ENCODE measurements at places on chromosomes 5 and 9.

DNA sequence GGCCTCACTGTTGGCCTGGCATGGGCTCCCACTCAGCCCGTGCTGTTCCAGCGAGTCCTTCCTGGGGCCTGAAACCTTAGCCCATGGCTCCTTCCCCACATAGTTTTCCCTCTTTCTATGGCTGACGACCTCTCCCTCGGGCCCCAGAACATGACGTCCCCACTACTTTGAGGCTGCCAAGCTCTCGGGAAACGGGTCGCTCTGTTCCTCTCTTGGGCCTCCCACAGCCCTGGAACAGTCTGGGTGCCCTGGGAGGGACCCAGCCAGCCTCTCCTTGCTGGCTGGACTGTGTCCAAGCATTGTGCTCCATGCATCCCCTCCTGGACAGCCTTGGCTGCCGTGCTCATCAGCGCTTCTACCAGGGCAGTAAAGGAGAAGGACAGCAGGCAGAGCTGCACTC, 118.3 kb downstream of the SYK start:
- no peak for DNase-seq

DNA sequence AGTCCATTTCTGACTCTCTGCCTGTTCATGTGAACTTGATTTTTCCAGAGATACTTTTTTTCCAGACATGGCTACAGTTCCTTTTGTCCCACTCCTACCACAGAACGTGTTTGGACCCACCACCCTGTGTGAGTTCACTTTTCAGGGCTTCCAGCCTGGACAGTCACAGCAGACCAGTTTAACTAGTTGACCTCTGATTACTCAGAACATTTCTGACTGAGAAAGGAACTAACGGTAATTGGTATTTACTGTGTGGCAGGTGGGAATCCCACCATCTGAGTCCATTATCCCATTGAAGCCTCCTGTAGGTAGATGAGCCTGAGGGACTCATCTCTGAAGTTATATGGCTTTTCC, 210.1 kb downstream of the GOLPH3 start:
- DNase-seq: no peak

- no peak for DNase-seq
These were observed 11.4 kb downstream of the OCLN start for GRCh38 chr5:69504036-69504435.

DNA sequence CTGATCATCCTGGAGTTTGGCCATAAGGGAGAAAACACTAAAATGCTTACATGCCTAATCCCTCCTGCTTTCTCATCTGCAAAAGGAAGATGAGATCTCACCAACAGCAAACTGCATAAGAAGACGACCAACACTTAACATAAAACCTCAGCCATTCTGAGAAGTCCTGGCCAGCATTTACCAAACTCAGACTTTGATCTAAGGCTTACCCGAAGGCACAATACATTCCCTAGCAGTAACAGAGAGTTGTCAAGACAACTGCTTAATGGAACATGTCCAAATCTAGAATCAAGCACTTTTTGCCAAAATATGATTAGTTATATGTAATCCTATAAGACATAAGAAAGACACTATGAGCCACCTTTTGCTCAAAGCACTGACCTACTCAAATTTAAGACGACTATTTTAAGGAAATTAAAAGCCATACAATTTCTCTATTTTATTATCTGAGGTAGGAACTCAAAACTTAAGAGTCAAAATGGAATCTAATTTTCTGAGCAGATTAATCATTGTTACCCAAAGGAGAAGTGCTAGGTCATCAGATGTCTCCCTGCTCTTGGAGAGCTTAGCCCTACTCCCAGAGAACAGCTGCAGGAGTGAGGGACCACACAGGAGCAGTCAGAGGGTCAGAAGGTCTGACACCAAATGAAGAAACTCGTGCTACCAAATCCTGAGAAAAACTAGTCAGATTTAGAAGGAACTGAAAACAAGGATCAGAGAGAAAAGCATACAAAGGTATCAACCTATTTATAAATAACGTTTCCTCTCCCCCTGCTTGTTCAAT, 39.3 kb downstream of the EPB41L4A start:
- no peak for DNase-seq

- DNase-seq: no peak
These were observed 17.2 kb downstream of the LIX1 start for GRCh38 chr5:97125125-97125683.

GRCh38 chr5:80958616-80959015, 1.5 kb upstream of the RASGRF2 start:
- DNase-seq: no peak

- no peak for DNase-seq
These were observed 43.6 kb upstream of the SYNPO start for GRCh38 chr5:150596826-150597225.

DNA sequence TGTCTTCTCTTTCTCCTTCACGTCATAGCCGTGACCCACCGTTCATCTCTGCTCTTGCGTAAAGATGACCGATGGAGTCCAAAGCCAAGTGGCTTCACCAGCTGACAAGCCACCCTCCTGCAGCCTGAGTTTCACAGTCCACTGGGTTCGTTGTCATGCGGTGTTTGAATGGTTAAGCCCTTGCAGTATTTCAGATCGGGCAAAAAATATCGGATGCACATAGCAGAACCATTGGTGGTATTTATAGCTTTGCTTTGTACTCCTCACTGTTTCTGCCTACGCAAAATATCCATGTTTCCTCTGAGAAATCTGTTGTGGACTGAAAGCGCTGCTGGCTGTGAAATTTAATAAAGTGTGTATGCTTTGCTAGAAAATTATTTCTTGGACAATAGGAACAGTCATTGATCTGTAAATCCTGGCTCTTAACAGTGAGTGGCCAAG, 34.5 kb upstream of the NCS1 start:
- no peak for DNase-seq

GRCh38 chr5:56168066-56168478, 65.1 kb downstream of the ANKRD55 start:
- no peak for DNase-seq

DNA sequence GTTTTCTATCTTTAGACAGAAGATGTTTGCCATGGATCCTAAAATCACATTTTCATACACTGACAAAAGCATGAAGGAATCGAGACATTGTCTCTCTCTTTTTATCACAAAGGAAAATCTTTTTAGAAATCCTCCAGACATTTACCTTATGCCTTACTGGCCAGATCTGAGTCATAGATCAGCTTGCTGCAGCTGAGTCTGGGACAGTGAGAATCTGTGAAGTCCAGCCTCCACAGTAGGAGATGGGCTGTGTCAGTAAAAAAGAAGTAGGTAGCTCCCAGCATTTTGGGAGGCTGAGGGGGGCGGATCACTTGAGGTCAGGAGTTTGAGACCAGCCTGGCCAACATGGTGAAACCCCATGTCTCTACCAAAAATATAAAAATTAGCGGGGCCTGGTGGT, 333.4 kb upstream of the ZNF462 start:
- no peak for DNase-seq

DNA sequence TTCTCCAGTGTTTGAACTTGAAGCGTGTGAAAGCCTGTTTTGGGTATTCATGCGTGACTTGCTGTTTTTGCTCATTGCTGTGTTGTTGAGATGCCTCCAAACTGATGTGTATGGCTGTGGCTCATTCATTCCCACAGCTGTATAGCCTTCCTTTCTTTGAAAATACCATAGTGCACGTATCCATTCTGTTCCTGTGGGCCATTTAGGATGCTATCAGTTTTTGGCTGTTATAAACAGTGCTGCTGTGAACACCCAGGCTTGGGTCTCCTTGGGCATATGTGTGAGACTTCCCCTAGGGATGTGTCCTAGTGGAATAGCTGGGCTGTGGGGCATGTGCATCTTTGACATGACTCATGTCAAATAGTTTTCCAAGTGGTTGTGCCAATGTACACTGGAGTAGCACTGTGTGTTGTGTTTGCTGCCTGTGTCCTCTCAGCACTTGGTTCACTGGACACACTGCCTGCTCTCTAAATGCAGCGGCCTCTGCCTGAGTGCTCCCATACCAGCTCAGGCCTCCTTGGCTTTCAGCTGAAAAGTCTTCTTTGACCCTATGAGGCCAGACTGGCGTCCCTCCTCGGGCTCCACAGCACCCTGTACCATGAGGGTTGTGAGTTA, 102.6 kb upstream of the TBC1D2 start:
- peak; percentile 64 for DNase-seq

DNA sequence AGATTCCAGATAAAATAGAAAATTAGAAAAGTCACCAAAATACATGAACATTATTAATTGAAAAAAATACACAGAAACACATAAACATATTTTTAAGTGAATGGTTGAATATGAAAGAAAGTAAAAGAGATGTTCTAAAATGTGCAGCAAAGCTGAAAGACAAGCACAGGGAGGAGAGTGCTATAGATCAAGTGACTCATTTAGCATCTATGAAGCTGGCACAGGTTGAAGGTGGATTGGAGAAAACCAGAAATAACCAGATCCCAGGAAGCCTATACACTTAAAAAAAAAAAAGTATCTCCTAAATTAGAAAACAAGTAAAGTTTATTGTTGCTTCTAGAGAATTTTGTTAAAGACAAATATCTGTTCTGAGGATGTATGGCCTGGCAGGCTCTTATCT, 338.9 kb downstream of the CDH12 start:
- no peak for DNase-seq

- DNase-seq: no peak
These were observed 6.7 kb downstream of the SUSD3 start for GRCh38 chr9:93065135-93065720.

GRCh38 chr5:56601641-56602071, 213.7 kb upstream of the MAP3K1 start:
- peak; percentile 39 for DNase-seq

DNA sequence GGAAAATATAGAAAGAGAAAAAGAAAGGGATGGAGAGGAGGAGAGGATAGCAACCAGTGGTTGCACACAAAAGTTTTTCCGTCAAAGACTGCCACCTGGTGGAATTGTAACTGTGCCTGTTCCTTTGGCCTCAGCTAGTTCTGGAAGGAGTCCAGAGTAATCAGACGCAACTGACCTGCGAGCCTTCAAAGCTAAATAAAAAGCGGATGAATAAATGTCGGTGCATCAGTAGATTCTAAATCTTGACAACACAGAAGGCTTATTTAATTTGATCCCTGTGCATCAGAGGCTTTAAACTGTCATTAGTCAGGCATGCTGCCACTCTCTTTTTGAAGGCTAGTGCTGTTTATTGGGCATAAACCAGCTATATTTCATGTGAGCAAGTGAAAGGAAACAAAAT, 132.9 kb upstream of the ACO1 start:
- DNase-seq: peak; percentile 21

DNA sequence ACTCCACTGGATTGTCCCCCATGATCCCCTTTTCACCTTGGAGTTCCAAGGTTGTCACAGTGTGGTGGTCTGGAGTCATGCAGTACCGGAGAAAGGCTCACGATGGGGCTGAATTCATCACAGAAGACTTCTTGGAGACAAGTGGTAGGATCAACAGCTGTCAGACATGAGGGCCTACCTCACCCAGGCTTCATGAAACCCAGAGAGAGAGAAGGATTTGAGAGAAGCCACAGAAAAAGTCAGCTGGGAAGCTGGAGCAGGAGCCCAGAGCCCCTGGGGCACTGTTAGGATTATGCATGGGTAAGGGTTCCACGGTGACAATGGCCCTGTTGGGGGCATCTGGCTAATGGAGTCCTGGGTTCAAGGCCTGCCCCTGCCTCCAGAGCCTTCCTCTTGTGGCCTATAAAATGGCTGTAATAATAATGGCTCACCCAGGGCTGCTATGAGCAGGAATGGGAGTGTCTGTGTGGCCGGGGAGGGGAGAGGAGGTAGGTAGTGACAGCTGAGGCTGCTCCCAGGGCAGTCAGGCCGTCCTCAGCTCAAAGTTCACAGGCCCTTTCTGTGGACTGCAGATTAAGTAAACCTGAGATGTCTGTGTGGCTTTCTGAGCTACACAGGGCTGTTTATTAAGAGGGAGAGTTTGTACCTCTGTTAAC, 910 bp downstream of the TRIM14 start:
- DNase-seq: peak; percentile 21

GRCh38 chr5:168892618-168893186, 313.5 kb upstream of the PANK3 start:
- DNase-seq: no peak

DNA sequence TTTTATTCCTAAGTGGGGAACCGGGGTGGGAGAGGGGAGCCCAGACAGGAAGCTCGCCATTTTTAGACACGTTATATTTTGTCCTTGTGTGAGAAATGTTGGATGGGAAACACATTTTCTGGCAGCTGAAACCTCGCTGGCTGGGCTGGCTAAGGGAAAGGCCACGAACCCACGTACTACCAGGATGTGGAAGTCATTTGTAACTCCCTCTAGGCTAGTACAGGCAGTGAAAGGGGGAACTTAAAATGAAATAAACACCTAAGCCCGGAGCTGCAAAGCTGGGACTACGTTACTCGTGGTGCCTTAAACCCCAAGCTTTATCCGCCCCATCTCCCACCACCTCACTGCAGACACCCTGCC, 42.5 kb downstream of the TMEM174 start:
- peak; percentile 53 for DNase-seq

GRCh38 chr5:107436201-107436600, 234.5 kb downstream of the EFNA5 start:
- DNase-seq: no peak

DNA sequence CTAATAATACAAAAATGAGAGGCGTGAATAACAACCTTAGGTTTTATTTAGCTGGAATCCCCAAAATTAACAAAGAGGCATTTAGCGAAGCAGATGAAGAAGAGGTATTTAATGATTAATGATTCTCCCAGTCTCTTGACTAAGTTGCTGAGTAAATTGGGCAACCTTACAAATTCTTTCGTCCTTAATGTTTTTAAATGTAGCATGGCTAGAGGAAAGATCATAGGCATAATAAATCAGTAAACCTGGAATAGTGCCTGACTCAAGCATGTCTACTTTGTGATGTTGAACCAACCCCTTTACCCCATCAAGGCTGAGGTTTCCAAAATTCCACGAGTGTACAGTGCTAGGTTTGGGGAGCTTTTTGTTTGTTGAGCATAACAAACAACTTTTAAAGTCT, 7.9 kb downstream of the BHMT start:
- peak; percentile 16 for DNase-seq

DNA sequence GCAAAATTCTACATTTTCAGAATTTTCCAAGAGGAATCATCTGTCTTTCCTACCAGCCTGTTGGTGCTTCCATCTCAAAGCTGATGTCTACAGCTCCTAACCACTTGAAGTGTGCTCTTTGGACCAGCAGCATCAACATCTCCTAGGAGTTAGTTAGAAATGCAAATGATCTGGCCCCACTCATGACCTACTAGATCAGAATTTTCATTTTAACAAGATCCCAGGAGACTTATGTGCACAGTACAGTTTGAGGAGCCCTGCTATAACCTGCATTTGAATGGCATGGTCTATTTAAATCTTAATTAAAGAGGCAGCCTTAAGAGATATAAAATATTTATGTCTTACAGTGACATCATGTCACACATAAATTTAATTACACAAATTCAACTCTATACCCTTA, 33.8 kb downstream of the ITK start:
- no peak for DNase-seq

GRCh38 chr9:132806306-132806705, 71.8 kb downstream of the AK8 start:
- no peak for DNase-seq

DNA sequence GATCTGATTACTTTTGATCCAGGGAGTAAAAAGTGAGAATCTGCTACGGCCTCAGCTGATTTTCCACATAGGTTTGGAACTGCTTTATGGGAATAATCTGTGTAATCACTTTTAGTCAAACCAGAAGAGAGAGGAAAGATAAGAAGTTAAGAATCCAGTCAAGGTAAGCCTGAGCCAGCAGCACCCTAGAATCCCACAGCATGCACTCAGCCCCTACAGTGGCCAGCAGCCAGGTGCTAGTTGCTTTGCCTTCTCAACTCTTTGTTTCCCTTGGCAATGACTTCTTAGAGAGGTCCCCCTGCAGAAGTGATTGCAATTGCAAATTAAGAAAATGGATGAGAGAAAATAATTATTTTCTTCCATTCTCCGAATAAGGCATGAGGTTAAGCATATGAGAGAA, 59.7 kb upstream of the TMED7 start:
- DNase-seq: no peak

- no peak for DNase-seq
These were observed 96.2 kb upstream of the PRDM9 start for GRCh38 chr5:23411200-23411599.

Measured in AG10803 (cell line).